Stimulated activated CD8-positive, alpha-beta memory T cell treated with anti-CD3 and anti-CD28 coated beads, Interleukin-2, amount 100 ng/mL, for 1 hour (primary cell): ENCODE measurements at places on chromosomes 3 and 15.

DNA sequence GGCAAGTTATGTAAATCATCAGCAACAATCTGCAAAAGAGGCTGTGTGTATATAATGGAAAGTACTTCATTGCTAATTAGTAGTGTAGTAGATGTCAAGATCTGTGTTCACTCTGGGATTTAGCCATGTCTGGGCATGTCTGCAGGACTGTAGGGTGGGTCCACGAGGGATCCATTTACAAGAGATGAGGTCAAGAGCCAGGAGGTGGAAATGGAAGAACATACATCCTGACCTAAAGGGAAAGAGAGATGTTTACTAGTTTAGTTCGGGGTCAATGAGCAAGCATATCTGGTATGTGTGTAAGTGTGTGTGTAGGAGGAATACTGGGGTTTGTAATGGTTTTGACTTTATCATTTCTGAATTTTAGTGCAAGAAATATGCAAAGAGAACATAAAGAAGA lies 171.5 kb upstream of the NANOGP8 start:
- DNase-seq, result no peak

DNA sequence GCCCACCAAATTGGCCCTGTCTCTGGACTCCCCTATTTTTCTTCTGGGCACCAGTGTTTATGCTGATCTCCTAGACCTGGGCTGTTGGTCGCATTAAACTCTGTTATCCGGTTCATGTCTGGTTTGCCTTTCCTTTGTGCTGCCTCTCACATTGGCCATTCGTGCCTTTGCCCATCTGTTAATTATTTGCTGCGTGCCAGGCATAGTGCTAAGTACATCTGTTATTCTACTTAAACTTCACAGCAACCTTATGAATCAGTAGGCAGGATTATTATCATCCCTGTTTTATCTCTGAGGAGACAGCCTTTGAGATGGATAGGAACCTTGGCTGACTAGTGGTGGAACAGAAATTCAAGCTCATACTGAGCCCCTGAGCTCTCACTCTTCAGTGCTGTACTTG lies 76.0 kb downstream of the THSD4 start:
- no peak for DNase-seq

DNA sequence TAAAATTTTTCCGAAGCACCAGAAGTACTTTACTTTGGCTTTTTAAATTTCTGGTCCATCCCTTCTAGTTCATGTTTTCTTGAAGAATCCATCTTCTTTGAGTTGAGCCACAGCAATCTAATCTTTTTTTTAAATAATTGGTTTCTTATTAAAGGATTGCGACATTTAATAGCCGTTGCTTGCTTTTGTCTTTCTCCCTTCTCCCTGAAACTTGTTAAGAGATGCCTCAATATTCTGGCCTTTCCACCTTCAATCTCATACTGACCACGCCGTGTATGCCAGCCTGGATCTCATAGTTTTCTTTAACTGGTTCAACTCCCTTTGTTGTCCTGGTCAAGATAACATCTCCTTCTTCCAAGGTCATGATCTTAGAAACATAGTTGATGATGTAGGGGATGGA lies 18.4 kb upstream of the RPLP1 start:
- DNase-seq, result no peak

GRCh38 chr15:72964135-72964534 lies 88.1 kb upstream of the NEO1 start:
- DNase-seq, result no peak

DNA sequence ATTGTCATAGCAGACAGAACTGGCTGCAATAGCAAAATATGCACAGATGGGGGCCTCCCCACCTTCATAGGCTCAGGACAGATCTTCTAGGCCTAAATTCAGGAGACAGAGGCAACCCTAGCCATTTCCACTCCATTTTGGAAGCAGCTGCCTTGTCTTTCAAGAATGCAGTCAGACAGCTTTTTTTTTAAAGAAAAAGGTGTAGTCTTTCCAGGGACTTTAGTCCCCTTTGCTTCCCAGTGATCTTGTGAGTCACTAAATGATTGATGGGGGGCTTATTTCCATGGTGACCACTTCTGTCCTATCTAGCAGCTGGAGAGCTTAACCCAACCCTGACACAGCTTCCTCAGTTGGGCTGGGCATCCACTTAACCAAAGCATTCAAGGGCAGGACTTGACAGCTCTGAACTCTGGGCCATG lies 165.9 kb downstream of the TPRG1 start:
- DNase-seq, result no peak

DNA sequence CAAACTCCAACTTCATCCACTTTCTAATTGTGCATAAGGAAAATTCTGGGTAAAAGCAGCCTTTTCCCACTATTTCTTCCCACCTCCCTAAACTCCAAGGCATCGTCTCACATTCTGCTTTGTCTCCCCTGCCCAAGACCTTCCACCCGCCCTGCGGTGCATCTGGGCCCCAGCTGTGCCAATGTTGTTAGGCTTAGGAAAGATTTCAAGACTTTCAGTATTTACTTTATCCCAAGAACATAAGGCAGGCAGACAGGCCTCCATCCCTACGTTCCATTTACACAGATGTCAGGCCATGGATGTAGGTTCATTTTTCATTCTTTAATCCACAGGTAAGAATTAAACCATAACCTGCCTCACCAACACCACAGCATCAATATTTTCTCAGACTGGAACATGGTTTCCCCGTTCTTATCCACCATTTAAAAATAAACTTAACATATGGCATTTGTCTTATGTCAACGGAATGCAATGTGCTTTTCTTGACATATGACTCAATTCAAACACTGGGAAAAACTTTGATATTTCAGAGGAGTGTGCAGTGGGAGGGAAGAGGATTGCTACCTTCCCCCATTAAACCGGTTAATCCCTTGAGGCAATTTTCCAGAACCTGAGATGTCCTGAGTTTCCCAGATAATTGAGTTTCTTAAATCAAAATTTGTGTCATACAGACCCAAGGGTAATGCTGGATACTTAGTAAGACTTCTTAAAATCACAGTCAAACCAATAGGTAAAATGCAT lies 238.0 kb upstream of the LRIG1 start:
- no peak for DNase-seq

GRCh38 chr3:130712718-130713423 lies 33.8 kb downstream of the PIK3R4 start:
- DNase-seq, result no peak

DNA sequence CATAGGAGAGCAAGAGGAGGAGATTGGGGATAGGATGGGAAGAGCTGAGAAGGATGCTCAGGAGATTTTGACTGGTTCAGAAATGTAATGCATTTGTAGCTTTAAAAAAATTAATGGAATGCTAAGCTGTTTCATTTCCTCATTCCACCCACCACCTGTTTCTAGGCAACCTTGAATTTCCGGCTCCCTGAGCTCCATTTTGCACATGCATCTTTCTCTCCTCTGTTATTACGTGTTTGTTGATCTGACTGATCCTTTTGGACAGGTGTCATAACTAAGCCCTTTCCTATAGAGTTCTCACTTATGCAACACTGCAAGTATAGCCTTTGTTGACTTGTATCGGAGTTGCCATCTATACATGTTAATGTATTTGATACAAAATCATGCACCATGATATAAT lies 4.3 kb downstream of the TMPRSS7 start:
- DNase-seq, result no peak

DNA sequence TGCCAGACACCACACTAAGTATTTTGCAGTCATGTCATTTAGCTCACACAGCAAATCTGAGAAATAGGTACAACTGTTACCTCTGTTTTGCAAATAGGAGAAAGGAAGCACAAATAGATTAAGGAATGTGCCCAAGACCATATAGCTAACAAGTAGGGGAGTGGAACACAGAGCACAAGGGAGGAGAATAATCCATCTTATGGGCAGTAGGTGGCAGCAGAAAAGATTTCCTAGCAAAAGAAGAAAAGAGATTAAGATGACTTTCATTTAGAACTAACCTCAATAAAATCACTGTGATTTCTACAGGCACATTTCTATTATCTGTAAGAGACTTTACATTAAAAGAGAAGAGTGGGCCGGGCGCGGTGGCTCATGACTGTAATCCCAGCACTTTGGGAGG lies 49.1 kb downstream of the NR1I2 start:
- no peak for DNase-seq

GRCh38 chr15:70101459-70102113 lies 3.9 kb upstream of the TLE3 start:
- no peak for DNase-seq

DNA sequence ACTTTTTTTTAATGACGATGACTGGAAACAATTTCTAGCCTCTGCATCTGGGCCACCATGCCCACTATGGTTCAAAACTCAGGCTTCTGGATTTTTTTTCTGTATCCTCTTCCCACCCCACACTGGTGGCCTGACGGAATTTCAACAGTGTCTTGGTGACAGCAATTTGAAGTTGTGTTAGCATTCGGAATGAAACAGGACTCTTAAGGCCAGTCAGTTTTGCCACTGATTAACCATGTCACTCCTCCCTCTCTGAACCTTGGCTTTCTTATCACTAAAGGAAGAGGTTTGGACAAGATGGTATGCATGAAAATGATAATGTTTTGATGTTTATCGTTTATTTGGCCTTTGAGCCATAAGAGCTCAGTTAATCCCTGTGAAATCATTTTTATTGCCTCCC lies 41.6 kb upstream of the BDH1 start:
- DNase-seq, result no peak

DNA sequence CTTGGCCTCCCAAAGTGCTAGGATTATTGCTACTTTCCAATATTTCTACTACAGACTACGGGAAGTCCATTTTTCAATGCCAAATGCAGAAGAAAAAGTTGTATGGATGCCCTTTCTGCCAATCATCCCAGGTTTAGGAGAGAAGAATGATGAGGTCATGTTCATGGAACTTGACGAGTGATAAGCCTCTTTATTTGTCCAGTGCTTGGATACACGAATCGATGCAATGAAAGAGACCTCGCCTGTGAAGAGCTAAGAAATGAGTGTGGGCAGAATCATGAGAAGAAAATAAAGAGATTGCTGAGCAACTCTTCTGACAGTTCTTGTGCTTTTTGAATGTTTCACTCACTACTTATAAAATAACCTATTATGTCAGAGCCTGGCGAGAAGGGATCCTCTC lies 996 bp upstream of the SLC28A1 start:
- DNase-seq, result no peak

DNA sequence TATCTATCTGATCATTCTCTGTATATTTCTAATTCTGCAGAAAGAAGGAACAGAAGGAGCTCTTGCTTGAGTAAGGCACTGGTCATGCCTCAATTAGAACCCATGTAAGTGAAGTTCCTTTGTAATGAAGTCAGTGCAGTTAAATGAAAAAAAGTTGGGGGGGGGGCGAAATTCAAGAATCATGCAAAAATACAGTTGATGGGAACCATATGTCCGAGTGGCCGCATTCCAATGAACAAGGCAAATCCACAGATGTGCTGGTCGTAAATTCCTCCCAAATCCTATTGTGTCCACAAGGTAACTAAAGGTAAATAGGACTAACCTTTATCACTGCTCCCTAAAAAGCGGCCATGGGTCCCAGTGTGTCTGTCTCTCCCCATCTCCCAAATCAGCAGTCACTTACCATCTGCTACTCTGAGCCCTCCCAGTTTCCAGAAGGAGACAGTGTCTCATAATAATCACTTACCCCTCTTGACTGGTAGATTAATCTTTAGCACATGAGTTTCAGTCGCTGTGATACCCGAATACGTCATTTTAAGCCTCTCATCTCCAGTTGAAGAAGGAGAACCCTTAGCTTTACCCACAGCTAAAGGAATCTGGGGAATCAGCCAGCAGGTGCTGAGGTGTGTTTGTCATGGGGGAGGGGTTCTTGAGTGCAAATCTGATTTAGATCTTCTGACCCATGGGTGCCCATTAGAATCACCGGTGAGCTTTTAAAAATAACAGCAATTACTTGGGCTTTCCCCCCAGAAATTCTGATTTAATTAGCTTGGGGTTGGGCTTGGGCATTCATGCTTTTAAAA lies 56.3 kb upstream of the EPHB3 start:
- DNase-seq, result no peak

- DNase-seq, result no peak
Observed at GRCh38 chr3:190024912-190025311, 95.8 kb downstream of the P3H2 start.

GRCh38 chr3:152899306-152899705 lies 64.4 kb downstream of the P2RY1 start:
- no peak for DNase-seq

DNA sequence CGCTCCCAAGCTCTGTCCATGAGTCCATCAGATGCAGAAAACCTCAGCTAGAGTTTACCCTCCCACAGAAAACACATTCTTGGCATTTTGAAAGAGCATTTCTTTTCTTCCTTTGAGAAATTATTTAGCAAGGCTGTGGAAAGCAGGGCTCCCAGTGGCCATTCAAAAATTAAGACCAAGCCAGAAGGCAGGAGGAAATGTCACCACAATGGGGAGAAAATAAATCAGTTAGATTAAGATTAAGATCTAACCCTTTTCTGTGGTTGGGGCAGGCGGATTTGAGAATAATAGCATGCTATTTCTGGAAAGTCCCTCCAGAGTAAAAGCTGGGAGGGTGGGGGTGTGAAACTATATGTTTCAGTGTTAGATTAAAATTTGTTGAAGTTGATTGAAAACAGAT lies 20.2 kb downstream of the LRIG1 start:
- DNase-seq, result no peak

GRCh38 chr3:125322166-125322565 lies 53.0 kb downstream of the ZNF148 start:
- DNase-seq, result no peak

DNA sequence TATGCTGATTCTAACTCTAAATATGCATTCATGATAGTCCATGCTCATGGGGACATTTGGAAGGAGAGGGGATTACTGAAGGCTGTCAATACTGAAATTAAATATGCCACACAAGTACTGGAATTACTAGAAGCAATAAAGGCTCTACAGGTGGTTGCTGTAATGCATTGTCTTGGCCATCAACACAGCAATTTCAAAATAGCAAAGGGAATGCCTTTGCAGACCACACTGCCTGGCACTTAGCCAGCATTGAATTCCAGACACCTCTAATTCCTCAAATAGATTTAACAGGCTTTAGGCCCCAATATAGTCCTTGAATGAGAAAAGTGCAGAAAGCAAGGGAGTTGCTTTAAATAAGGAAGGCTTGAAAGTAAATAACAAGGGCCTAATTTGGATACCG lies 115.8 kb upstream of the PLCL2 start:
- DNase-seq, result no peak

- no peak for DNase-seq
Observed at GRCh38 chr3:112170046-112170445, 37.0 kb upstream of the GCSAM start.

DNA sequence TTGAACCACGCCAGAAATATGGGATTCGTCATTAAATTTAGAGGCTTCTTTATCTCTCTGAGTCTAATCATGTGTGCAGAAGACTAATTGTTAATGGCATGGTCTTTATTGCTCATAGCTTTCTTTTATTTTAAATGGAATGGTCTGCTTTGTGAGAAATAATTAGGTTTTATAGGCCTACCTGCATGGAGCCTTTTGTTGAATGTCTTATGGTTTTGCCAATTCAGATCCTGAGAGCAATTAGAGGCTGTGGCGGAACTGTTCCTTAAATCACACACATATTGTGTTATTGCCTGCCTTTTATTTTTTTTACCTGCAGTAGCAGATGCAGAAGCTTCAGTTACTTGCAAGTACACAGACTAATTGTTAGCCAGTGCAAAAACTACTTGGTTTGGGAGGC lies 306.2 kb downstream of the NLGN1 start:
- no peak for DNase-seq

GRCh38 chr15:51799282-51800252 lies 29.9 kb upstream of the TMOD3 start:
- DNase-seq, result no peak
